ENCODE measurements at places on chromosomes 1 and 21. TPM values are rescaled to one million over a fixed set of nuclear protein-coding genes. Genes with fewer than 3 reads are reported as not detected.

S100A9 gene
- 509 TPM for polyA plus RNA-seq

GRCh38 chr1:59143811-59144210 is 153.1 kb upstream of the FGGY start:
- no peak overlapping the region for H3K4me3 ChIP-seq
- DNase-seq, result peak; percentile 26
- no peaks in the 10 kb centered on the region for H3K27me3 ChIP-seq
- no peaks in the 10 kb centered on the region for H3K4me1 ChIP-seq
- H3K36me3 ChIP-seq, result no peaks in the 10 kb centered on the region

DNA sequence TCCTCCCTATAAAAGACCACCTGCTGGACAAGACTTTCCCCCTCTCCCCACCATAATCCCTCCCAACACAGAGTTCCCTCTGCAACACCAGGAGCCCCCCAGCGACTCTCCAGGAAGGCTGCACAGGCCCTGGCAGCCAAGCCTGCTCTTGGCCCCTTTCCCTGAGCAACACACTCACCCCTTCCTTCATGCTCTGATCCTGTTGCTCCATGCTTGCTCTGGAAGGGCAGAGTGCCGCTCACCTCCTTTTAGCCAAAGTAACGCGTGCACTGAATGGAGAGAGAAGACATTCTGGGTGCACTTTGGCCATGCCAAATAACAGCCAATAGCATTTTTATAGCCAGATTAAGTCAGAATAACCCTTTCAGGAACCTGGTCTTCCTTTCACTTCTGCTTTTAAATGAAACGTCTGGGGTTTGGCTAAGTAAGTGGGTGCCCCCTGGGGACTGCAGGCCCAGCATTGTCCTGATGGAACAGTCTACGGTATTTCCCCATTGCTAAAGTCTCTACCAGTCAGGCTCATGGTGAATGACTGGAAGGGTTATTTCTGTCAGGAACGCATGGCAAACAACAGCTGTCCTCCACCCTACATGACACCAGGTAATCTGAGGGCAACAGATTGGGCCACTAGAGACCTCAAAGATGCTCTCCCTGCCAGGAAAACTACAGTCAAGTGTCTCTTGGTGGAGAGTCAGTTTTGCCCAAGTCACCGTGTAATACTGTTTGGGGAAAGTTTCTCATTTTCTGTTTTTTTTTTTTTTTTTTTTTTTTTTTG is at the start of gene SLC2A5:
Gene SLC2A5 (minus strand): TSS at position 310 of the 775 bp plus-strand sequence. CDS start 99 bp downstream, at position 211.
- peaks cover 17% of the 10 kb centered on the region for H3K36me3 ChIP-seq
- no peaks in the 10 kb centered on the region for H3K4me1 ChIP-seq
- H3K27ac ChIP-seq, result peak within 1 kb of the TSS; percentile 95
- no peaks in the 10 kb centered on the region for H3K27me3 ChIP-seq

DNA sequence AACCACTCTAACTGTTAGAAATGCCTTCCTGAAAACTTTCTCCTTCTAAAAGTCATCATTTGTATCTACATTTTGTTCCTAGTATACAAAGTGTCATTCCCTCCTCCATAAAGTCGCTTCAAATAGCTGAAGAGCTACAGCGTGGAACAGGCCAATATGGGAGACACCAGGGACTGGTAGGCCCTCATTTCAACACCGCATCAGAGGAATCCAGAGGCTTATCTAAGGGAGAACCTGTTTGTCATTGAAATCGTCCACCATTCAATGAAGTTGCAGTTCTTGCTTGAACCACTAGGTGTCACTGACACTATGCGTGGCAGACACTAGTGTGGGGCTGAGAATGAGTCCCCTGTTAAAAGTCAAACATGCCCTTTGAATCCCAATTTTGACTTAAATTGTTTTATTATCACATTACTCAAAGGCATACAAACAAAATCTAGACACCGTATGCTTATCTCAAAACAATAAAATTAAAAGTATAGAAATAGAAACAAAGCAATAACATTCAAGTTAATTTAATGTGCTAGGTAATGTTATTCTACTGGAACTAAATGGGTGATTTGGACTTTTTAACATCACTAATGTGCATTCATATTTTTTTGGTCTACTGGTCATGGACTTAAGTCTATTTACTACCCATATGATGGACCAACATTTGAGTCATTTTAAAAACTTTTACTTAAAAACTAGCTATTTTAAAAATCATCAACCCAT is 182.3 kb downstream of the FCRL5 start:
- no peak overlapping the region for H3K4me3 ChIP-seq
- no peak overlapping the region for H3K27ac ChIP-seq
- no peaks in the 10 kb centered on the region for H3K27me3 ChIP-seq

- H3K36me3 ChIP-seq, result no peaks in the 10 kb centered on the region
- no peak overlapping the region for H3K4me3 ChIP-seq
- no peak for DNase-seq
- no peaks in the 10 kb centered on the region for H3K27me3 ChIP-seq
Observed at GRCh38 chr1:42108309-42108708, 44.9 kb upstream of the GUCA2B start.

All from small intestine (tissue), 16 donors.